ENCODE measurements at places on chromosomes 13 and 19. TPM values are rescaled to one million over a fixed set of nuclear protein-coding genes. Genes with fewer than 3 reads are reported as not detected.

FCER2 gene
- total RNA-seq = not detected

CCNA1 gene
- 18.3 TPM for total RNA-seq

- DNase-seq = peak; percentile 39
Observed at GRCh38 chr19:2266183-2266993, 10.2 kb upstream of the JSRP1 start.

DNA sequence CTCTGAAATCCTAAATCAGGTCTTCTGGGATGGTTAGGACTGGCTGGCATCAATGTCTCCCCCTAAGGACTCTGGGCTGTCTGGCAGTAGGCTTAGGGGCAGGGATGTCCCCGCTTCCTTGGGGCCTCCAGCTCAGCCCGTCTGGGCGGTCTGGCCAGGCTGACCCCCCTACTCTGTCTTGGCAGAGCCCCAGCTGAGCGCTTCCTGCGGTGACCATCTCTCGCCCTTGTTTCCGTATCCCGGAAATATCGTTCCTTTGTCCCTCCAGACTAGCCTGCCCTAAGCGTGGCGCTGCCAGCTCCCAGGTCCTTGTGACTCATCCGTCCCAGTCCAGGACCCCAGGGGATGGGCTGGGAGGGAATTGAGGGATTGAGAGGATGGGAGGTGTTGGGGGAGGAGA lies 11.3 kb downstream of the GTPBP3 start:
- DNase-seq = peak; percentile 78

GRCh38 chr13:113928685-113929627 lies 44.9 kb downstream of the C13orf46 start:
- no peak for DNase-seq

DNA sequence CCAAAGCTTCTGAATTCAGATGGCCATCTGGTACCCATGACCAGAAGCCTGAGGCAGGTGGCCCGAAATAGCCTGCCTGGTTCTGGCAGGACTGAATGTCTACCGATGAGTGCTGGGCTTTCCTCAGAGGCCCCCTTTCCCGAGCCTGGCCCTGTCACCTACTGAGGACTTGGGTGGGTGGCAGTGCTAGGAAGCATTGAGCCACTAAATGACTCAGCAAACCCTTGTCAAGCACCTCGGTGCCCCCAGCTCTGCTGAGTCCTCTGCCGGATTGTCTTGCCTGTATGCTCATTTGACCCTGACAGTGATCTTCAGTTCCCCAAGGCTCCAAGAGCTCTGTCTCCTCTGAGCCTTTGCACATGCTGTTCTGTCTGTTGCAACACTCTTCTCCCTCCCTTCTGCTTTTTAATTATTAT lies 17.9 kb downstream of the PPP1R37 start:
- no peak for DNase-seq

Data from PC-3 (cell line).